Activated CD8-positive, alpha-beta T cell treated with anti-CD3 and anti-CD28 coated beads, Interleukin-2, amount 10 ng/mL, durations not matched to agents 7 days and 5 days (primary cell): ENCODE measurements at places on chromosomes 16 and 17. TPM values are rescaled to one million over a fixed set of nuclear protein-coding genes. Genes with fewer than 3 reads are reported as not detected.

TP53TG3 gene
- not detected for total RNA-seq

P2RX5 gene
- total RNA-seq: 7.8 TPM

MT4 gene
- not detected for total RNA-seq

RAB26 gene
- total RNA-seq: 0.31 TPM

TMEM114 gene
- total RNA-seq: not detected

DYNLRB2 gene
- total RNA-seq: not detected

CTRB1 gene
- not detected for total RNA-seq

- DNase-seq: no peak
Observed at GRCh38 chr17:67353929-67354574, 12.3 kb downstream of the PSMD12 start.

- DNase-seq: no peak
Observed at GRCh38 chr16:87586201-87586782, 16.0 kb upstream of the JPH3 start.

- DNase-seq: no peak
Observed at GRCh38 chr17:32772453-32773025, 104.4 kb downstream of the MYO1D start.

DNA sequence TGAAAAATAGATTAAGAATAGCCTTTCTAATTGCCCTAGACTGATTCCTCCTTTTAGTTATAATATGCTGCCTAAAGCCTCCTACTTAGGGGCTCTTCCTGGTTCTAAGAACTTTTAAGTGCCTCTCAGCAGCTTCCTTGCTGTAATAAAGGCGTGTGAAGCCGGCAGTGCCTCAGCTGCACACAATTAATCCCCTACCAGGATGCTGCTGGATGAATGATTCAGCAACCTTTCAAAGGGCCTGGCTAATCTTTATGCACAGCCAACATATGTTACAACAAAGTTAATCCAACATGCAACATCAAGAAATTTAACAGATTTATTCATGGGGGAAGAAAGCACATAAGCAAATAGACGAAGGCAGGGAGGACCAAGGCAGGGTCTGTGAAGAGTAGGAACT lies 145.2 kb downstream of the PMP22 start:
- DNase-seq: no peak

DNA sequence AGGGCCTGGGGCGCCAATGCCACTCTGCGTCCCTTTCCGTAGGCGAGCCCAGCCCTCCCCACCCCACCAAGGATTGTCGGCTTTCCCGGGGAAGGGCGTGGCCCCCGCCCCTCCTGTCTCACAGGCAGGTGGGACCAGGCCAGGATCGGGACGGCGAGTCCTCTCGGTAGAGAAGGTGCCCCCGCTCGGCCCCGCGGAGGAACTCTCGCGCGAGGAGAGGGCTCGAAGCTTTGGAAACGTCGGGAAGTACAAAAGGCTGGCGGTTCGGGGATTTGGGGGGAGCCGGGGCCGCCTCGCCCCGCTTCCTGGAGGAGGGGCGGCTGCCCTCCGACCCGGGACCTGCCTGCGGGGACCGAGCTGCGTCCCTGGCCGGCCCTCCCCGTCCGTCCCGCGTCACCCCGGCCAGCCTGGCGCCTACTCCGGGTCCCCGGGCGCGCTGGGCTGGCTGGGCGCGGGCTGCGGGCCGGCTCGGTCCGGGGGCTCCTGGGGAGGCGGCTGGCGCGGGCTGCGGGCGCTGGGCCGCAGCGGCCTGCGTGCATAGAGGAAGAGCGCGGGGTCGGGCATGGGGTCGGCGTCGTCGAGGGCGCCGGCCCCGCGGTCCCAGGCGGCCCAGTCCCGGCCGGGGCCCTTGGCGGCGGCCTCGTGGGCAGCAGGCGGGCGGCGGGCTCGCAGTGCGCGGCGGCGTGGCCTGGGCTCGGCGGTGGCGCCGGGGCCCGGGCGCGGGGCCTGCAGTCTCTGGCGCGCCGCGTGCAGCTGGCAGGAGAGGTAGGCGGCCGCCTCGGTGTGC lies 12.6 kb upstream of the CLUH start:
- DNase-seq: no peak

- no peak for DNase-seq
Observed at GRCh38 chr16:75868636-75869632, 142.6 kb upstream of the CPHXL start.

GRCh38 chr16:52929478-52930400 lies 123.0 kb downstream of the CHD9NB start:
- DNase-seq: no peak
